ENCODE measurements at places on chromosomes 2 and 18.

- DNase-seq: no peak
Measured at GRCh38 chr2:1511455-1511854, 98.2 kb downstream of the TPO start.

DNA sequence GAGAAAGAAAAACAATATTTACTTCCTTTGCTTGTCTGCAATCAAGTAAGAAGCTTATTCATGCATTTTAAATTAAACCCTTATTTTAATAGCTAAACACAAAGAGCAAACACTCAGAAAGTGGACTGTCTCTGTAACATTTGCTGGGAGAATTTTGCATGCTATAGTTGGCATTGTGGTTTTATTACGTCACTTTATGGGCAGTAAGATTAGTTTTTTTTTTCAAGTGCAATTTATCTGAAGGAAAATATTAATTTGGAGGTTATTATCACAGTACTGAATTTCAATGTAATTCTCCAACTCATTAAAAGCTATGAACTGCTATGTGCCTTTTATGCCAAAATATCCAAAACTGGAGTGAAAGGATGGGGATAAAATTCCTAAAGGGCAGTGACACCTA is 103.3 kb downstream of the TMEFF2 start:
- no peak for DNase-seq

- DNase-seq: peak; percentile 52
Measured at GRCh38 chr2:80073134-80073561, 231.4 kb downstream of the LRRTM1 start.

- no peak for DNase-seq
Measured at GRCh38 chr2:230777721-230778120, 65.1 kb downstream of the CAB39 start.

DNA sequence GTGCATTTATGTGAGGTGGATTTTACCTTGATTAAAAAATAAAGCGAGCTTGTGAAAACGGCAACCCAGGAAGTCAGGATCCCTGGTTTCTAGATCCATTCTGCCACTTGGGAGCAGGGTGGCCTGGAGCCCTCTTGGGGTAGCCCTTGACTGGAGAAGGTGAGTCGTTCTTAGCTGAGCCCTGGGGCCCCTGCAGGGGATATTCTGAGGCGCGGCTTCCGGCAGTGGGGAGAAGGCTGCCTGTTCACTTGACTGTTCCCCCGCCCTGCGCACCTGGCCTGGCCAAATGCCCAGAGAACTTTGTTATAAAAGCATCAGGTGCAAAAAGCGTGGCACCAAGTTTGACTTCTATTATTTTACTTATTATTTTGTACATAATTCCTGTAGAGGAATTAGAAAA is 221.9 kb downstream of the DYSF start:
- no peak for DNase-seq
